ENCODE measurements at places on chromosomes 7 and 10.

GRCh38 chr10:12941966-12942365 lies 59.5 kb downstream of the CCDC3 start:
- no peak for DNase-seq

GRCh38 chr10:119817991-119818888 lies 54.4 kb downstream of the MCMBP start:
- DNase-seq: no peak

GRCh38 chr7:108460964-108461363 lies 4.7 kb upstream of the NRCAM start:
- DNase-seq: no peak

GRCh38 chr7:37495574-37496184 lies 47.0 kb upstream of the ELMO1 start:
- peak; percentile 15 for DNase-seq

GRCh38 chr7:26675143-26675887 lies 189.1 kb downstream of the SKAP2 start:
- DNase-seq: peak; percentile 37

GRCh38 chr10:7953447-7953846 lies 101.0 kb upstream of the GATA3 start:
- no peak for DNase-seq

DNA sequence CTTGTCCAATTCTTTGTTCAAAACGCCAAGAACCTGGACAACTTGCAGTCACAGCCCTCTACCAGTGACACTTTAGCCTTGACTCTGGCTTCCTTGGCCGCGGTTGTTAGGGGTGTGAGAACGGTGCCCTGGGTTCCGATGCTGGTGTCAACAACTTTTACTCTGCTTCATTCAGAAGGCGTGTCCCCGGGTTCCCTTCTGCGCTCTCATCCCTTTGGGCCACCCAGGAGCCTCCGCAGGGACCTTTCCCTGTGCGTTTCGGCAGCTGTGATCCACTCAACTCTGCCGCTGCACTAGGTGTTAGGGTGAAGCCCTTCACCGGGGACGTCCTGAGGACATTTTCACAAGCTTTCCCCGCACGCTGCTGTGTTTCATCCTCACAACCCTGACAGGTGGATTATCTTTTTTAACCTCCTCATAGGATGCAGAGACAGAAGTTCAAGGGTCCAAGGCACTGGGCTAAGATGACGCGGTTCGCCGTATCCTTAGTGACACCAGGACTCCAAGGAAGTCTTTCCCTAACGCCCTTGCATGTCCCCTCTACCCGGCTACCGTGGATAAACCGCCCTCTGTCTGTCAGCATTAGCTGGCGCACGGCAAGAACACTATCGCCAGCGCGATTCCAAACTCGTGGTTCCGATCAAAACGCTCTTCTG lies 133.5 kb upstream of the SHH start:
- no peak for DNase-seq

GRCh38 chr7:134829380-134829986 lies 50.0 kb downstream of the CALD1 start:
- no peak for DNase-seq

GRCh38 chr7:89283302-89283701 lies 487.8 kb upstream of the TEX47 start:
- no peak for DNase-seq

DNA sequence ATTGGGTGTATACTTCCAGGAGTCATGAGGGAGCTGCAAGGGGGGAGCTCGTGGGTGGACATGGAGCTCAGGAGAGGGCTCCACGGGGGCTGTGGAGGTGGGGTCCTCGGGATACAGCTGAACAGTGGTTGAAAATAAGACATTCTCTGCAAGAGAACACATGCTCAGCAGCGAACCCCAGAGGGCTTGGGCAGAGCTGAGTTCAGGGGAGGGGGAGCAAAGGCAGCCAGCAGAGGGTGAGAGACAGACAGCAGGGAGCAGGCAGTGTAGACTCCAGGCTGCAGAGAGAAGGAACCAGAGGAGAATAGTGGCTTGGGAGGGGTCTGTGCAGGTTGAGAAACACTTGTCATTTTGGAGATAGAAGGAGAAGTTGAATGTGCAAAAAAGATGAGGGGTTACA lies 73.0 kb upstream of the LRRC18 start:
- DNase-seq: no peak

- no peak for DNase-seq
Measured at GRCh38 chr7:106885652-106886051, 20.6 kb downstream of the PIK3CG start.

DNA sequence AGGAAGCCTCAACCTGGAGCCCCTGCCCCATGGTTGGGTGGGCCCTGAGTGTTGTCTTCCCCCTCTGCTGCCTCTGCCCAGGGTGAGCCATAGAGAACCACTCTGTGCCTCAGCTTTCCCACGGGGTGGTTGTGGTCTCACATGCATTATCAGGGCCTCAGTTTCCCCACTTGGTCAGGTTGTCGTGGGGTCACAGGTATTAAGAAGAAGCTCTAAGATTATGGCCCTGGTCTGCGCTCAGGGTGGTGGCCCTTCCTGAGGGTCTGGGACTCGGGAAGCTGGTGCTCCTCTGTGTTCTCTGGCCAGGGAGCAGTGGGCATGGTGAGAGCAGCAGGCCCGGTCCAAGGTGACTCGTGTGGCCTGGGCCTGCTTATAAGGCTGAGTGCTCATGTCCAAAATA lies 17.8 kb downstream of the LRRC27 start:
- no peak for DNase-seq

DNA sequence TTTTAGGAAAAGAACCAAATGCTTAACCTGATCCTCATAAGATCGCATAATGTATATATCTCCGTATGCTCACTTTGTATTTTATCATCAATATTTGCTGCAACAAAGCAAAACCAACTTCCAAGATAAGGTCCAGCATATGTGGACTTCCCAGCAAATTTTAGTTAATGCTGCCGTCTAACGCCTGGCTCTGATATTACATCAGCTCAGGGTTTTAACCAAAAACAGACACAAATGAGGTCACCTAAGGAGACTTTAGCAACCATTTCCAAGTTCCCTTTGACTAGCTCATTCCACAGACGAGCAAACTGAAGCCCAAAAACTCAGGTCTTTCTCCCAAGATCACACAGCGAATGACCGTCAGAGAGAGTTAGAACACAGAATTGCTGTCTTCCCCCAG lies 59.4 kb upstream of the UCN3 start:
- DNase-seq: peak; percentile 31

GRCh38 chr7:139494835-139495579 lies 11.5 kb upstream of the KLRG2 start:
- DNase-seq: no peak

GRCh38 chr7:130961128-130961601 lies 227.2 kb upstream of the KLF14 start:
- no peak for DNase-seq

- no peak for DNase-seq
Measured at GRCh38 chr10:7199152-7199760, 211.6 kb downstream of the SFMBT2 start.

- DNase-seq: peak; percentile 5
Measured at GRCh38 chr7:83271212-83272099, 108.8 kb upstream of the PCLO start.

GRCh38 chr10:115606086-115606485 lies 512.9 kb downstream of the ATRNL1 start:
- no peak for DNase-seq

Measured in HFFc6 (cell line).